ENCODE measurements at places on chromosomes 7 and 10.
A peak's percentile ranks its signal among the peaks of the same experiment; 100 is the strongest.

- no peak for DNase-seq
Observed at GRCh38 chr7:2052657-2053048, 180.1 kb downstream of the MAD1L1 start.

DNA sequence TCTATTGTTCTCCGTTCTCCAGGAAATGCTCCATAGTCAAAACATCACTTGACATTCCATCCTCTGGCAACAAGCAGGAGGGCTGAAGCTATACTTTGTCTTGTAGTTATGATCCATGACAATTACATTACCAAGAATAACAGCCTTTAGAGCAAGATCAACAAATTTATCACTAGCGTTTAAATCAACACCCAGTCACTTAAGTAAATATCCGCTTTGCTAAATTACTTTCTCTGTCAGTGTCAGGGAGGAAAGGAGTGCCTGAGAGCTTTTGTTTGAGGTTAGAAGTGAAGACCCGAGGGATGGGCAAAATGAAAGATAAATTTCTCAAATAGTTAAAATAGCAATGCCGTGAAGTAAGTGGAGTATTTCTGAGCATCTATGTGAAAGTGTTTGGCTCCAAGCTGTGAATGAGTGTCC is 236.1 kb upstream of the BMPER start:
- peak; percentile 68 for DNase-seq

DNA sequence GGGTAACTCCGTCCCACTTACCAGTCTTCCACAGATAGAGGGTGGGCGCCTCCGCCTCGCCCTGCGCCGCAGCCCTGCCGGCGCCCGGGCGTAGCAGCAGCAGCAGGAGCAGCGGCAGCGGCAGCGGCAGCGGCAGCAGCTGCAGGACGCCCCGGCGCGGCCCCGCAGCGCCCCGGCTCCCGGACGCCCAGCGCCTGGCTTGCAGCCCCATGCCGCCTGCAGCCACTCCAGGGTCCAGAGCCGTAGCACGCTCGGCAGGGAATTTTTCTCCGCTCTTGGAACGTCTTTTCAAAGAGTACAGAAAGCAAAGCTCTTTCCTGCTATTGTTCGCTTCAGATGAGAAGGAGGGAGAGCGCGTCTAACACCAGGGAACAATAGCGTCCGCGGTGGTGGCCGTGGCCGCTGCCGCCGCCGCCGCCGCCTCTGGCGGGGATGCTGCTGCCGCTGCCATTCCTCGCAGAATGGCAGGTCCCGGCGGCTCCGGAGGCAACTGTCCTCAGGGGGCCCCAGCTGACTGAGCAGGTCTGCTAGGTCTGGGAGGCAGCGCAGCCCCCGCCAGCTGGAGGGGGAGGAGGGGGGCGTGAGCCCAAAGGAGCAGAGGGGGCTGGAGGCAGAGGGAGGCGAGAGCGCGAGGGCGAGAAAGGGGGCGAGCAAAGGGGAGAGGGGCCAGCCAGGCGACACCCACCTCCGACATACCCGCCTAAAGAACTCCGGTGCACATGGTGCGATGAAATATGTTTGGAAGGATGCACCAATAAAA is at the start of gene THSD7A:
TSS of gene THSD7A (minus strand) at position 463 of the 760 bp plus-strand sequence. CDS start at position 211, 252 bp downstream.
- DNase-seq = peak; percentile 77

- no peak for DNase-seq
Observed at GRCh38 chr10:23692736-23693135, 253.9 kb downstream of the OTUD1 start.

- no peak for DNase-seq
Observed at GRCh38 chr10:48266528-48266927, 8.0 kb downstream of the FRMPD2 start.

- no peak for DNase-seq
Observed at GRCh38 chr10:5390607-5391205, 13.9 kb downstream of the TUBAL3 start.

- no peak for DNase-seq
Observed at GRCh38 chr7:123637203-123637602, 18.5 kb upstream of the LMOD2 start.

DNA sequence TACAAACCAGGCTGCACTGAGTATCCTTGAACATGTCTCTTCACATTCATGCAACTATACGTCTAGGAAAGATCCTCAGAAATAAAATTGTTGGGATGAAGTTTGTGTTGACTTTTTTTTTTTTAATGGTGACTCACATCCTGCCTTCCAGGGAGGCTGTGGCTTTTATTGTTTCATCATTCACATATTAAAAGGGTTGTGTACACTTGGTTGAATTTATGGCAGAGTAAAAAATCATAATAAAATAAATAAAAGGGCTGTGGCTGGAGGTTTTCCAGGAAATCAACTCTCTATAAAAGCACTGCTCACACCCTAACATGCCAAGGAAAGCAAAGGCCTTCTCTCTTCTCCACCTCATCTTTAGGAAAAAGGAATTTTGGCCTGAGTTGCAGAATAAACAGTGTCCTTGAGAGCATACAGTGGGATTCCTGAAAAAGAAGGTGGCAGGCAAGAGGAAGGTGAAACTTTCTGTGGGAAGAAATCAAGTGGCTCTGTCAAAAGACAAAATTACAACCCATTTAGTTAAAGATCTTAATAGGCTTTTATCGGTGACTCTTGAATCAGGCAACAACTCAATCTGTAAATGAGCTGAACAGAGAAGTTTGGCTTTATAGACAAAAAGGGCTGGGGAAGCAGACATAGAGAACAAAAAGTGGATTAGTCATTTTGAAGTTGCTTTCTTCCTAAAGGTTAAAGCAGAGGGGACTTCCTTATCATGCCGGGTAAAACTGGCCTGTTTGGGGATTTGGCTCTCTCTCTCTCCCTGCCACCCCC is 41.6 kb upstream of the FHIP2A start:
- peak; percentile 79 for DNase-seq

GRCh38 chr10:2658780-2659179 is 408.6 kb upstream of the PFKP start:
- no peak for DNase-seq

DNA sequence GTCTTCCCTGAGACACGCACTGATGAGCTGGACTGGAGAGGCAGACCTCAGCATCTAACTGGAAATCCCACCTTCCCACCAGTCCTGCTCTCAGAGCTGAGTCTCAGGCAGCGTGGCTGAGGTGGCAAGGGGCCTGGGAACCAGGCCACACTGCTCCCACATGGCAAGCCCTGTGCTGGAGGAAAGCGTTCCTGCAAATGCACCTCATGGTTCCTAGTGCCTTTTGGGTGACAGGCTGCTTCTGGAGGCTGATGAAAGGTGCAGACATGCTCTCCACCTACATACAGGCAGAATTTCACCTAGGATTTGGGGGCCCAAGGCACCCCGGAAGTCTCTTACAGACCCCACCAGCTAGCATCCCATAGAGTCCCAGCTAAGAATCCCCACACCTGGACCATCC is 432.9 kb upstream of the FOXK1 start:
- no peak for DNase-seq

DNA sequence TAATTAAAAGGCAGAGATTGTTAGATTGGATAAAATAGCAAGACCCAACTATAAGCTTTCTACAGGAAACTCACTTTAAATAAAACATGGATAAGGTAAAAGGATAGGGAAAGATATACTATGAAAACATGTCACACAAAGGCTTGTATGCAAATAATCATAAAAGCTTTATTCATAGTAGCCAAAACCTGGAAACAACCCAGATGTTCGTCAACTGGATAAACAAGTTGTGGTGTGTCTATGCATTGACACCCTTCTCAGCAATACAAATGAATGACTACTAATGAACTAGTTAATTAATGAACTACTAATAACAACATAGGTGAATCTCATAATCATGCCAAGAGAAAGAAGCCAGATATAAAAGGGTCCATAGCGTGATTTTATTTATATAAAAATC is 37.7 kb upstream of the OIT3 start:
- DNase-seq = no peak

DNA sequence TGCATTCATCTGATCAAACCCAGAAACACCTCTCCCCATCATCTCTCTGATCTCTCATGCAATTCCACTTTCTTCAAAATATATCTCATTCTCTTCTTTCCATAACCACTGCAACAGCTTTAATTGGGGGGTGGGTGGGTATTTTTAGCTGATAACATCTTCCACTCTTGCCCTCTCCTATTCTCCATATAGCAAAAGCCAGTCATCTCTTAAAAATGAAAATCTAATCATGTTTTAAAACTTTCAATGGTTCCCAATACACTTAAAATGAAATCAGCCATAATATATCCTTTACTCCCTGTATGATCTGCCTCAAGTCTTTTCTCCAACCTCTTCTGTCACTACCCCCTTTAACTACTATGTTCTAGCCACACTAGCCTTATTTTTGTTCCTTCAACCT is 1.5 kb downstream of the YME1L1 start:
- no peak for DNase-seq

DNA sequence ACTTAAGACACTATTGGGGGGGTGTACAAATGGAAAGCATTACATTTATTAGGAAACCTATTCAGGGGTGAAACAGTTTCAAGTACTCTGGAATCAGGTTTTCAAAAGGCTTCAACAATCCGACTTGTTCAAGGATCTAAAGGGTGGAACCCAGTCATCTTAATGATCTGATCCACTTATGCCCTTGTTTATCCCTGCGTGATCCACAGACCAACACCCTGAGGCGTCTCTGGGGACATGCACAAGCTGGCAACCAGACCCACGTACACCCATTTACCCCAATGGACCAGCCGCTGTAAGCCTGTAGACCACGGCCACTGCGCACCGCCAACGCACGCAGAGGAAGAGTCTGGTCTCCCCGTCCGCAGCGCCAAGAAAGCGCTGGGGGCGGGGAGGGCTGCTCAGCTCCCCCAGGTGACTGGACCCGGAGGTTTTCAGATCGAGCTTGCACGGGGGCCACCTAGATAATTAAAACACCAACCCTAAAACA is 13.4 kb downstream of the HNRNPF start:
- peak; percentile 42 for DNase-seq

Measured in lung microvascular endothelial cell (primary cell).